ENCODE measurements at places on chromosomes 7 and 10. TPM values are rescaled to one million over a fixed set of nuclear protein-coding genes. Genes with fewer than 3 reads are reported as not detected.

The OR2A5 gene
- not detected for total RNA-seq

- H3K27ac ChIP-seq: peak overlapping the region; percentile 99
- peak overlapping the region; percentile 95 for H3K4me3 ChIP-seq
- peaks cover 31% of the 10 kb centered on the region for H3K4me1 ChIP-seq
Measured at GRCh38 chr10:27741173-27742091, 4.2 kb downstream of the MKX start.

DNA sequence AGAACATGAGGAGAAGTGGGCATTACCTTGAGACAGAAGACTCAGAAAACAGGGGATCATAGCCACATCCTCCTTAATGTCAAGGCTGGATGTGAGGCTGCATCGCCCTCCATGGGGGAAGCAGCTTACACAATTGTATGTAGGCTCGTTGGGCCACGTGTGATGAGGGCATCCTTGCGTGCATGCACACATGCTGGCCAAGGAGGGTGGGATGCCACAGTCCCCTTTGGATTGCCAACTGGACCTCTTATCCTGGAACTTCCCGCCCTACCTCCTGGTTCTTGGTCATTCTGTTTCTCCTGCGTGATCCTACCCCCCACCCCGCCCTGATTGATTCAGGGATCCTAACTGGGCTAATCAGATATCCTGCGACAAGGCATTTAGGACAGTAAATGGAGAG is 102.0 kb downstream of the PRKAG2 start:
- H3K27ac ChIP-seq: no peak overlapping the region
- H3K4me3 ChIP-seq: no peak overlapping the region
- H3K27me3 ChIP-seq: no peaks in the 10 kb centered on the region

GRCh38 chr10:60542657-60543056 is 153.0 kb upstream of the ANK3 start:
- H3K36me3 ChIP-seq: no peaks in the 10 kb centered on the region
- no peak overlapping the region for H3K4me3 ChIP-seq
- no peak for DNase-seq
- H3K27me3 ChIP-seq: no peaks in the 10 kb centered on the region
- H3K27ac ChIP-seq: no peak overlapping the region
- peaks cover 12% of the 10 kb centered on the region for H3K4me1 ChIP-seq

Measured in thoracic aorta (tissue), 2 donors.